ENCODE measurements at places on chromosomes 3 and 15.

DNA sequence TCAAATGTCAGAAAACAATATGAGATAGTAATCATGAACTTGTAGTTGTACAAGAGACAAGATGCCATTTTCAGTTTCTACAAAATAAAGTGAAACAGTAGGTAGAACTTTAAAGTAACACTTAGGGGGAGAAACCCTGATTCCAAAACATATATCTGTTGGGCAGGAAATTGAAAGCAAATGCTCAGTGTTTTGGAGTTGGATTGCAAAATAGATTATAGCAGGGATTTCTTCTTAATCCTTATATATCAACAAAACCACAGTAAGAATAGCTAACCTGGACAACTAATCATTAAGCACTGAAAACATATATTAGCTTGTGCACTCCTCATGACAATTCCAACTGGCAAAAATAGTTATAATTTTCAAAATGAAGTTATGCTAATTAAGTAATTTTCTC lies 46.9 kb downstream of the COMMD2 start:
- no peak for DNase-seq

DNA sequence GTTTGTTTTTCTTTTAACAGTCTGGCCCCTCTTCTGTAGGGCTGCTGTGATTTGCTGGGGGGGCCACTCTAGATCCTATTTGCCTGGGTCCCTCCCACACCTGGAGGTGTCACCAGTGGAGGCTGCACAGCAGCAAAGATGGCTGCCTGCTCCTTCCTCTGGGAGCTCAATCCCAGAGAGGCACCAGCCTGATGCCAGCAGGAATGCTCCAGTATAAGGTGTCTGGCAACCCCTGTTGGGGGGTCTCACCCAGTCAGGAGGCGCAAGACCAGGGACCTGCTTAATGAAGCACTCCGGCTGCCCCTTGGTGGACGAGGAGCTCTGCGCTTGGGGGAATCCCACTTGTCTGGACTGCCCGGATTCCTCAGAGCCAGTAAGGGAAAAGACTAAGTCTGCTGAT lies 118.3 kb downstream of the GAP43 start:
- DNase-seq = no peak

DNA sequence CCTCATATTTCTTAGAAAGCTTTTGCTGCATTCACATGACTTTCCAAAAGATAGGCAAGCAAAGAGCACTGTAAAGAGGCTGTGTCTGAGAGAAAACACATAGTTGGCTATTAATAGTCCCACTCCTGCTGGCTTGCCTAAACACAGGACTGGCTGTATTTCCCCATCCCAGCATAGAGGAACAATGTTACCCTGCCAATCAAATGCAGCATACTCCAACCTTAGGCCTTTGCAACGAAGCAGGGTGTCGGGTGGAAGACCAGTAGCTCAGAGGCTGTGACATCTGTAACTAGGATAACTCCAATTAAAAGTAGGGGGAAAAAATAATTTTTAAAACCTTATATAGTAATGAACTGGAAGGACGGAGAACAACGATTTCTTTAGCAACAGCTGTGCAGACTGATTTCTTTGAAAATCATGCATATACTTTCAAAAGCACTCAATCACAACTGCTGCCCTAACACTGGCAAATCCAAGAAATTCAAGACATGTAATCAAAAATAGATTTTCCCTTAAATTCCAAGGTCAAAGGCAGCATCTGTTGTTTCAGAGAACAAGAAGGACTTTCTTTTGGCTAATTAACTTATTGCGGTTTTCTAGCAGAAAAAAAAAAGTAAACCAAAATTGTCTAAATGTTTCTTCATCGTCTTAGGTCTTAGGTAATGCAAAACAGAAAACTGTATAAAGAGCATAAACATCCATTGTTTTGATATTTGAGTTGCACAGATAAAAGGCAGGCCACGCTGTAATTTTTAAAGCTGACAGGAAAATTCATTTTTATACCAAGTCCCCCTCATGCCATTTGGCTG lies 139.3 kb downstream of the TNIK start:
- no peak for DNase-seq

GRCh38 chr15:86591994-86592735 lies 512.5 kb downstream of the AGBL1 start:
- DNase-seq = no peak

DNA sequence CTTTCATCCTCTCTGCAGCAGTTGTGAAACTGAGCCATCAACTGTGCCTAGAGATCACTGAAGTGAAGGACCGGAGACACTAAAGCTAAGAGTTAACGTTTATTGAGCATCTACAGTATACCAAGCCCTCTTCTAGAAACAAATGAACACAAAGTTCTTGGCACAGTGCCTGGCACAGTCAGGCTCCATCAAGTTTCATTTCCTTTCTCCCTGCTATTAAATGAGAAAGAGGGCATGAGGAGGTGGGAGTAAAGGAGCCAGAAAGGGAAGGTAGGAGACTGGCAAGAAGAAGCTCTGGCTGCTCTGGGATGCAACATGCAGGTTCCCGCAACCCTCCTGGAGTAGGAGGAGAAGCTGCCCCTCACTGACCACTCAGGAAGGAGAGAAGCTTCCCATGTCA lies 30.6 kb downstream of the CYP19A1 start:
- no peak for DNase-seq

- no peak for DNase-seq
Measured at GRCh38 chr15:63246691-63247469, 30.5 kb upstream of the APH1B start.

DNA sequence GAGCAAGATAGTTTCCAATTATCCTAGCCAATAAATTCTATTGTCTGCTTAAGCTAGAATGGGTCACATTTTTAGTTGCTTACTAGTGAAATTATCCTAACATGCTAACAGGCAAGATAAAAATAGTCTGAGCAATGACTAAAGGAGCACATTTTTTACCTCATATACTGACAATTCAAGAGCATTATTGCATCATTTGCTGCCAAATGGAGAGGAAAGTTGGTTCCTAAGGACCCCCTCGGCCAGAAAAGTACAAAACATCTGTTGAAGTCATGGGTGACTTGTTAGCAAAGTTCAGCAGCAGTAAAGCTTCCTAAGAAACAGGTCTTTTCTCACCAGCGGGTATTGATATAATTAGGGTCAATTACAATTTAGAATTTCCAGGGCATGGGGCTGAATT lies 1001.0 kb downstream of the FHIT start:
- no peak for DNase-seq
